ENCODE measurements at places on chromosomes 7 and 10.

GRCh38 chr7:7607010-7607409 is 33.5 kb upstream of the UMAD1 start:
- DNase-seq = no peak

DNA sequence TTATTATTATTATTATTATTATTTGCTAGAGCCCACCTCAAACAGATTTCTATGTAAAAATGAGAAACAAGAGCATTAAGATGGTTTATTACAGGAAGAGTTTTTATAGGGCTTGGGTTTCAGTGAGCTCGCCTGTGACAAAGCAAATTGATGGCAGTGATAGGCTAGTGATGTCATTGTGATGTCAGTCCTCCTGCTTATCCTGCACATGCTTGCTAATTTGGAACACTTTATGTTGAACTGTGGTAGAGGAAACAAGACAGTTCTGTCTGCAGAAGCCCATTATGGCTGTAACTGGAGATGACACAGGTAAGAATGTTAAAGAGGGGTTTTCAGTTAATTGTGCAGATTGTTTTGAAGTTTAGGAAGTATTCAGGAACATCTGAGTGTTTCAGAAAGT is 68.3 kb downstream of the CREM start:
- DNase-seq = peak; percentile 62

DNA sequence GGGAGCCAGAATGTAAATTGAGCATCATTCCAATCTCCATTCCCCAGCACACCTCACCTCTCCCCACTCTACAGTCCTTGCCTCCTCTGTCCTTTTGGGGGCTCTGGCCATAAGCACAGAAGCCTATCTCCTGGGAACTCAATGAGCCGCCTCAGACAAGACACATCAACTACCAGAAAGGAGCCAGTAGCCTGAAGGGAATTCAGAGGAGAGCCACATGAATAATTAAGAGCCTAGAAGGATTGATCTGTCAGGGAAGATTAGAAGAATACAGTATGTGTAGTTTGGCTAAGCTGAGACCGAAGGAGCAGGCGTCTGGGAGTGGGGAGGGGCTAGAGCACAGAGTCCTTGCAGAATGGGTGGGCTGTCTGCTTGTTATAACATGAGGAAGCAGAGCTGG is 31.2 kb downstream of the FRMD4A start:
- no peak for DNase-seq

DNA sequence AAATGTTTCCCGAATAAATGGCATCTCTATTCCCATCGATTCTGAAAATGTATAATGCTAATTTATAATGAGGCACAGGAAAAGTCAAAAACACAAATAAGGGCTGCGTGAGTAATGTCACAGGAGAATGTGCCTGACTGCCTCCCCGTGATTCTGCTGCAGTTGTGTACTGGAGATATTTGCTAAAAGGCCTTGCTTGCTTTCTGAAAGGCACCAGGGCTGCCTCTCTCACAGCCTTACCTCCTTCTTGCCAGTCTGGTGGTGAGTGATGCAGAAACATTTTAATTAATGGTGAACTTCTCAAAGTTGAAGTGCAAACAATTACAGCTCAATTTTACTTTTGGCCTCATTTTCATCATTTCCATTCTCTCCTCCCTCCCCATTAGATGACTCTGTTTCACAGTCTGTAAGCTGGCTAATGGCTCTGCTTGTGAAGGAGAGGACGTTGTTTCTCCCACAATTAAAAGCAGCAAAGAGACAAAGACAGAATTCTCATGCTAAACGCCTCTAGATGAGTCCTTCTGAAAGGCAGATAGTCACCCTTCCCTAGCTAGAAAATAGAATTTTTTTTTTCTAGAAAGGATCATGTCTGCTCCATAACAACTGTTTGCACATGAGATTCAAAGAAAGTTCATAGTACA is 377.6 kb downstream of the MDFIC start:
- DNase-seq = no peak

DNA sequence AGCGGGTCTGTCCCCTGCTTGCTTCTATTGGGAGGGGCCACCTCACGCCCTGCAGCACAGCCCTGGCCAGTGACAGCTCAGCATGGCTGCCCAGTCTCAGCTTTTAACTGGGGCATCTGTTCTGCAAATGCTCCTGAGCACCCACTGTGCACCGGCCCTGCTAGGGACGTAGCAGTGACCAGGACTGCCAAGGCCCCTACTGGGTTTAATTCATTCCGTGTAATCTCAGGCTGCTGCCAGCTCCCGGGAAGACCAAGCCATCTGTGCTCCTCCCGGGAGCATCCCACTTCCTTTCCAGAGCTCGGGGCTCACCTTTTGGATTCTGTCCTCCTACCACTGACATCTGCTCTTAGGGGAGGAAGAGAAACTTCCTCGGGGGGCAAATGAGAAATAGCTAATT is 85.2 kb downstream of the ADARB2 start:
- no peak for DNase-seq
